Neural crest cell (in vitro differentiated cells): ENCODE measurements at places on chromosomes 1 and 21. TPM values are rescaled to one million over a fixed set of nuclear protein-coding genes. Genes with fewer than 3 reads are reported as not detected.

GRCh38 chr1:16014509-16015482 is 3.0 kb downstream of the HSPB7 start:
- no peak for DNase-seq

- no peak for DNase-seq
These were observed 1.5 kb upstream of the ETV3L start for GRCh38 chr1:157101149-157101548.

- DNase-seq = no peak
These were observed 29.5 kb downstream of the RGS1 start for GRCh38 chr1:192604979-192605620.

GRCh38 chr1:46961066-46961758 is 19.9 kb upstream of the CYP4A11 start:
- DNase-seq = no peak

GRCh38 chr1:45403298-45403697 is 63.1 kb upstream of the MUTYH start:
- no peak for DNase-seq

DNA sequence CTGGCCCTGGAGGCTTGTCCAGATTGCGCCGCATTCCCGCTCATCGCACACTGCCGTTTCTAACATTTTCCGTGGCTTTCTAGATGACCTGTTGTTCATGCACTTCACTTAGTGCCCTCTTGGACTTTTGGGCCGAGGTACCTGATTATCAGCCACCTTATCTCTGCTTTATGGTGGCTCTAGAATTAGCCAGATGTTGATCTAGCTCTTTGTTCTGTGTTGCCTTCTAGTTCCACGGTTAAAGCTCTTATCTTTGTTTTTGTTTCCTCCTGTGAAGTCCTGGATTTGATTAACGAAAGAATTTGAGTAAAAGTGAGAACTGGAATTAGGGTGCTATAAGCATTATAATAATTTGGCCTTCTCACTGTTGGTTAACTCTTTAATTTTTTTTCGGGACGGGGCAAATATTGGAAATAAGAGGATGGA is 945 bp downstream of the RNPEP start:
- no peak for DNase-seq

DNA sequence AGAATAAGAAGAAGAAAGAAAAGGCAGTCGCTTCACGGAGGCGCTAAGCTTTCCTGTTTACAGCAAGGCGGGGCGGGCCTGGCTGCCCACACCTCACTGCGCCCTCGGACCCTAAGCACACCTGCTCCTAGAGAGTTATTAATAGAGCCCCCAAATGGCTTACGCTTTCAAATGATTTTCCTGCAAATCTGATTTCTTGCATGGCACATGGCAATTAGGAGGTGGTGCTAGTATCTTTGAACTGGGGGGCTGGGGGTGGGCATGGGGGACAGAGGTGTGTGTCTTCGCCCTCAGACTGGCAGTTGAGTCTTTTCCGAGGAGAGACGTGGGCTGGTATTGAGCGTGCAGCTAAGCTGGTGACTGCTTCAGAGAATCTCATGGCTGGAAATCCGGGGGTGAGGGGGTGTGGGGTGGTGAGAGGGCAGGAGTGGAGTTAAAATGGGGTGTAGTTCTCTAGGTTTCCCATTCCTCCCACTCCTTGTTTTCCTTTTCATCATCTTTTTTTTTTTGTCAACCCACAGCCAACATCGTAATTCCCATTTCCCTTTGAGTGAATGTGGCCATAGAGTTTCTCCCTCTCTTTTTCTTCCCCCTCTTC is 1.3 kb downstream of the S1PR1 start:
- DNase-seq = no peak

DNA sequence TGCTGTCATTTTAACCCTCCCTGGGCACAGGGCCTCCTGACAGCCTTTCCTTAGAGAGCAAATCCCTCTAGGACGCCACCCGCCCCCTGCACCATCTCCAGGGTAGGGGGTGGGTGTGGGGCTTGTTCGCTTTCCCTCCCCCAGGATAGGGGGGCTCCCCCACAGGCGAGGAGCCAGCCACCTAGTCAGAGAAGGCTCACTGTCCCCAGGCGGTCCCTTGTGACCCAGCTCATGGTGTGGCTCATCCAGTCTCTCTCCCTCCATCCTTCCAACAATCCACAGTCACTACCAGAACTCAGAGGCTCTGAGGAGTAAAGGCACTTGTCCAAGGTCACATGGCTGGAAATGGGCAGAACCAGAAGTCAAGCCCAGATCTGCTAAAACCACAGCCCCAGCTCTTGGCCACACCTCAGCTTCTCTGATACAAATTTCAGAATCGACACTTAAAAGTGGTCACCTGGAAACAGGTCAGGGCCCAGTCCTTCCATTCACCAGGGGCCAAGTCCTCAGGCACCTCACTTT is 89.8 kb downstream of the MRPL37 start:
- DNase-seq = no peak

GRCh38 chr1:211135342-211135950 is 1.5 kb upstream of the KCNH1 start:
- no peak for DNase-seq

DNA sequence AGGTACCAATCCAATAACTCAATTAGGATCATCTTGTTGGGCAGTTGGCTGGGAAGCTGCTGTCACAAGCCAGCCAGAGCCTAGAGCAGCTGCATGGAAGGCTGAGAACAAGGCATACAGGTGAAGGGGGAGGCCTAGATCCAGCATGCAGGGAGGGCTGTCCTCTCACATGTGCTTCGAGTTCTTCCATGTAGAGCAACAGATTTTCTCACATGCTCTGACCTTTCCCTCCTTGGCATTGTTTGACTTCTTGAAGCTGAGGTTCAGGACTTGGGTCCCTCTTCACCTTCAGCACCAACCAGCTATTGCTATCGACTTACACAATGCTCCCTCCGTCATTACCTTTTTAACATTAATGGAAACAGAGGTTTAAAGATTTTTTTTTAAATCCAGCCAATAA is 257.7 kb downstream of the ATG4C start:
- no peak for DNase-seq

HSD3B2 gene
- total RNA-seq = not detected in 2 replicates

VAV3 gene
- total RNA-seq = 2.6 and 2.9 TPM in 2 replicates
